ENCODE measurements at places on chromosomes 7 and 10.

- no peak for DNase-seq
These were observed 102.4 kb downstream of the KAT6B start for GRCh38 chr10:74928742-74929191.

- no peak for DNase-seq
These were observed 502 bp downstream of the PRKRIP1 start for GRCh38 chr7:102396710-102397019.

DNA sequence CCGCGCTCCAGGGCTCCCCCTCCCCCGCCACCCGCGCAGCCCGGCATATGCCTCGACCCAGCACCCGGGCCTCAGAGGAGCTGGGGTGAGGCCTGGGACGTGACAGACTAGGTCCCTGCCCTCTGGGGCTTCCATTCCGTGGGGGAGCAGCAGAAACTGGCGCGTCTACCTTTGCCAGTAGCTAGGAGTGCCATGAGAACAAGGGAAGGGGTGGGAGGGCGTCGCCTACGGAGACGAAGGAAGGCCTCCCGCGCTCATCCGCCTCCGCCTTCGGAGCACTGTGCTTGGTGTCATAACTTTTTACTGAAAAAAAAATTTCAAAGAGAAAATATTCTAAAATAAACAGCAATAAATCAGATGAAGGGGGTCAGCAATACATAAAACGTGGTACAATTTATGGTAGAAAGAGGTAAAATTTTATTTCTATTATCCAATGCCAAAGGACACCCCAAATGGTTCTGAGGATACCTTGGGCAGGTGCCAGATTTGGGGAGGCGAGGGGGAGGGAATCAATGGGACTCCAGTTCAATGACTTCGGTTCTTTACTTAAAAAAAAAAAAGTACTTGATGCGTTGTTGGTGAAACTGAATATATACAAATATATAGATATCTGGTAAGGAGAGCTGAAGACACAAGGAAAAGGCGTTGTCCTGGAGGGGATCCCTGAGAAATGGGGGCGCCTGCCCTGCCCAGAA lies 35.1 kb upstream of the GRID1 start:
- DNase-seq: no peak

- DNase-seq: no peak
These were observed 4.7 kb upstream of the WASHC2A start for GRCh38 chr10:50063100-50063499.

DNA sequence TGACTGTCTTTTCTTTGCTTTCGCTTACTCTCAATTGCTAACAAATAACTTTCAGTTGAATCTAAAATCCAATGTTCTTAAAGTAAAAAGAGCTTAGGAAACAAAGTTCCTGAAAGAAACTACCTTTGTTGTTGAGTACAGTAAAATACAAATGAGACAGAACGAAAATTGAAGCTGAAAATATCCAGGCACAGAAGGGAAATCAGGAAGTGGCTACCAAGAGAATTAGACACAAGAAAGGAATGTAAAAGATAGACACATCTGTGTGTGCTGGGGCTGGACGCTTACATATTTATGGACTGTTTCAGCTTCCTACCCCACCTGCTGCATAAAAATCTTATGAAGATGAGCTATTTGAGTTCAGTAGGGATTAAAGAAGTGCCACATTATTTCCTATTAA lies 161.7 kb upstream of the PLXDC2 start:
- no peak for DNase-seq

DNA sequence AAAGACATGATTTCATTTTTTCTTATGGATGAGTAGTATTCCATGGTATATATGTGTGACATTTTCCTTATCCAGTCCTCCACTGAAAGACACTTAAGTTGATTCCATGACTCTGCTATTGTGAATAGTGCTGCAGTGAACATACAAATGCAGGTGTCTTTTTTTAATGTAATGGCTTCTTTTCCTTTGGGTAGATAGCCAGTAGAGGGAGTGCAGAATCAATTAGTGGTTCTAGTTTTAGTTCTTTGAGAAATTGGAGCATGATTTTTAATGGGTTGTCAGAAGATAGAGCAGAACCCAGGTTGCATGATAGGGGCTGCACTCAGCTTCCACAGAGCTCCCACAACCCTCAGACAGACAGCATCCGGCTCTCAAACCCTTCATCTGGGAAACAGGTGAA lies 152.9 kb upstream of the PLXDC2 start:
- no peak for DNase-seq

DNA sequence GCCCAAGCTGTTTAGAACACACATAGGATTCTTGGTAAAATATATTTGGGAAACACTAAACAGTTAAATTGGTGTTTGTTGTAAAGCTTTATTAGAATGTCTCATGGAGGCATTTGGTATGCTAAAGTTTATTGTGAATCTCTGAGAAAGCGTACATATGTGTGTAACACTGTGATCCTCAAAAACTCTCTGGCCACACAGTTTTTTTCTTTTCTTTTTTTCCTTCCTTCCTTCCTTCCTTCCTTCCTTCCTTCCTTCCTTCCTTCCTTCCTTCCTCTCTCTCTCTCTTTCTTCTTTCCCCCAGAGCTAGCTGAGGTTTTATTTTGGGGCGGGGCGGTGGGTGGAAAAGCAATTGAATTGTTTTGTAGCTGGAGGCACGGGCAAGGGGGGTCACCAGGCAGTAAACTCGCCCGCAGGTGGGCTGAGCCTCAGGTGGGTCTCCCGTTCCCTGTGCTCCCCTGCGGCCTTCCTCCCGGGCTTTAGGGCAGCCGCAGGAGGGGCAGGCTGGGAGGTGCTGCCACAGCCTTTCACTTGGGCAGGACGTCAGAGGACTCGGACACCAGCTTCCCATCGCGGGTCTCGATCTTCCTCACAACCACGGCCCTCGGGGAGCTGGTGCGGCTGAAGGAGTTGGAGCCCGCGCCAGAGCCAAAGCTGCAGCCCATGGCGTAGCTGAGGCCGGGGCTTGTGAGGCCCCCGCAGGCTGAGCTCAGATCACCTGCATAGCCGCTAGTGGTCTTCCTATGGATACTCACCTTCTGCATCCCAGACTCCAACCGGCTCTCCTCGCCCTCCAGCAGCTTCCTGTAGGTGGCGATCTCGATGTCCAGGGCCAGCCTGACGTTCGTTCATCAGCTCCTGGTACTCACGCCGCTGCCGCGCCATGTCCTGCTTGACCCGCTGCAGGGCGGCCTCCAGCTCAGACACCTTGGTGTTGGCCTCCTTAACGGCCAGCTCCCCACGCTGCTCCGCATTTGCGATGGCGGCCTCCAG lies 459.0 kb downstream of the GATA3 start:
- DNase-seq: no peak
